ENCODE measurements at places on chromosomes 6 and 20.

DNA sequence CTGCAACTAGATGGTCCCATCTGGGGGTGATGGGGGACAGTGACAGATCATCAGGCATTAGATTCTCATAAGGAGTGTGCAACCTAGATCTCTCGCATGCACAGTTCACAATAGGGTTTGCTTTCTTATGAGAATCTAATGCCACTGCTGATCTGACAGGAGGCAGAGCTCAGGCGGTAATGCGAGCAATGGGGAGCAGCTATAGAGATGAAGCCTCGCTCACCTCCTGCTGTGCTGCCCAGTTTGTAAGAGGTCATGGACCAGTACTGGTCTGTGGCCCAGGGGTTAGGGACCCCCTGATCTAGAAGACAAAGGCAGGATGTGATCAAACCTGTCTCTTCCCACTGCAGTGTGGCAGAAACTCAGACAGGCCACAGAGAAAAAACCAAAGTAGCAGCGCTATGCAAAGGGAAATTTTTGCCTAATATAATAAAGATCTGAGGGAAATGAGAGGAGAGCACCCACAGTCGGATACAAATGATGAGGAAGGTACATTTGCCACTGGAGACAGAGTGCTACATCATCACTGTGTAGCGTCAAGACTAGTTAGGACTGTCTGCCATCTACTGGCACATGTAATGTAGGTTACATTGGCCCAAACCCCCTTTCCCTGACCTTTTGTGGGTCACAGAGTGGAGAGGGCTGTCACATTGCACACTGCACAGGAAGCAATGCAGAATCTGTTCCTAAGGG, 4.1 kb upstream of the LY86 start:
- DNase-seq, result no peak

- no peak for DNase-seq
Observed at GRCh38 chr6:2433711-2434110, 188.3 kb upstream of the GMDS start.

- DNase-seq, result no peak
Observed at GRCh38 chr6:151060096-151060765, 179.5 kb upstream of the AKAP12 start.

DNA sequence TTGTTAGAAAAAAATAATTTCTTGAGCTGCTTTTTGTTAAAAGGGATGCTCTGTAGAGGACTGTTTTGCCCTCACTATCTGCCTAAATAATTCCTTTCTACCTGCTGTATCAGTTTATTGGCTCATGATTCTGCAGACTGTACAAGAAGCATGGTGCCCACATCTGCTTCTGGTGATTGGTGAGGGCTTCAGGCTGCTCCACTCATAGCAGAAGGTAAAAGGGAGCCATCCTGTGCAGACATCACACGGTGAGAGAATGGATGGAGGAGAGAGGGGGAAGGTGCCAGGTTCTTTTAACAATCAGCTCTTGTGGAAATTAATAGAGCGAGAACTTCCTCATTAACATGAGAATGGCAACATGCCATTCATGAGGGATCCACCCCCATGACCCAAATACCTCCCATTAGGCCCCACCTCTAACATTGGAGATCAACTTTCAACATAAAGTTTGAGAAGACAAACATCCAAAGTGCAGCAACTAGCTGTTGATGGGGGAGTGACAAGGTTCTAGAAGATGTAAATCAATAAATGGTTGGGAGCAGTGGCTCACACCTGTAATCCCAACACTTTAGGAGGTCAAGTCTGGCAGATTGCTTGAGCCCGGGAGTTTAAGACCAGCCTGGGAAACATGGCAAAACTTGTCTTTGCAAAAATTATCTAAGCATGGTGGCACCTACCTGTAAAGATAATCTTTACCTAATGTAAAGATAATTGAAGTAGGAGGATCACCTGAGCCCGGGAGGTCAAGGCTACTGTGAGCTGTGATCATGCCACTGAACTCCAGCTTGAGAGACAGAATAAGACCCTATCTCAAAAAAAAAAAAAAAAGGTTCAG, 15.7 kb upstream of the AHCY start:
- no peak for DNase-seq

All from activated CD4-positive, alpha-beta T cell treated with anti-CD3 and anti-CD28 coated beads, Interleukin-2, amount 10 ng/mL, durations not matched to agents 24 days and 14 days (primary cell).